ENCODE measurements at places on chromosomes 5 and 9. TPM values are rescaled to one million over a fixed set of nuclear protein-coding genes. Genes with fewer than 3 reads are reported as not detected.

- H3K4me3 ChIP-seq, result no peak overlapping the region
- no peaks in the 10 kb centered on the region for H3K4me1 ChIP-seq
- DNase-seq, result peak; percentile 28
- peaks cover 65% of the 10 kb centered on the region for H3K27me3 ChIP-seq
- no peak overlapping the region for H3K27ac ChIP-seq
- no peaks in the 10 kb centered on the region for H3K36me3 ChIP-seq
Observed at GRCh38 chr9:126117631-126118030, 209.0 kb upstream of the MVB12B start.

DNA sequence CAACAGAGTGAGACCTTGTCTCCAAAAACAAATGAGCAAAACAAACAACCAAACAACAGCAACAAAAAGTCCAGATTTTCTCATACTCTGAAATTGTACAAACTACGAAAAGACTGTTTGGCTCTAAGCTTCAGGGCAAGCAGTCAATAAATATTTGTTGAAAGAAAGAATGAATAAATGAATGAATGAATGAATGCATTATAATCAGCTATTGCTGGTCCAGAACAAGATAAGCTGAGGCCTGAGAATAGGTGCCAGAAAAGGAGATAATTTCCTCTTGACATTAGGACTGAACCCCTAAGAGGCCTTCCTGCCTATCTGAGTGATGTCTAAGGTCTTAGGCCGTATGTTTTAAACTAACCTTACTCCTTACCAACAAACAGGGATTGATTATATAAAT is 99.2 kb upstream of the IL6ST start:
- H3K4me1 ChIP-seq, result peaks cover 14% of the 10 kb centered on the region
- H3K4me3 ChIP-seq, result no peak overlapping the region
- no peak overlapping the region for H3K27ac ChIP-seq
- no peak for DNase-seq
- no peaks in the 10 kb centered on the region for H3K27me3 ChIP-seq
- H3K36me3 ChIP-seq, result peaks cover 1% of the 10 kb centered on the region

DNA sequence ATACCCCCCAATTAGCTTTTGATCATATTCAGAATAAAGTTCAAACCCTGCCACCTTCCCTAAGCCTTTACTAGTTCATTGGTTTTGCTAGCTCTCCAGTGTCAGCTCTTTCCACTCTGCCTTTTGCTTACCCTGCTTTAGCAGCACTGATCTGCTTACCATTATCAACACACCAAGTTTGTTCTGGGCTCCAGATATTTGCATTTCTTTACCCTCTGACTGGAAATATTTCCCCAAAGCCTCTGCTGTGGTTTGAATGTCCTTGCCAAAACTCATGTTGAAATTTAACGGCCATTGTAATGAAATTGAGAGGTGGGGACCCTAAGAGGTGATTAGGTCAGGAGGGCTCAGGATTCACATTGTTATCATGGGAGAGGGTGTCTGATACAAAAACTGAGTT is 99.5 kb downstream of the GCNT1 start:
- no peaks in the 10 kb centered on the region for H3K36me3 ChIP-seq
- no peak overlapping the region for H3K4me3 ChIP-seq
- DNase-seq, result no peak
- H3K4me1 ChIP-seq, result peaks cover 41% of the 10 kb centered on the region

DNA sequence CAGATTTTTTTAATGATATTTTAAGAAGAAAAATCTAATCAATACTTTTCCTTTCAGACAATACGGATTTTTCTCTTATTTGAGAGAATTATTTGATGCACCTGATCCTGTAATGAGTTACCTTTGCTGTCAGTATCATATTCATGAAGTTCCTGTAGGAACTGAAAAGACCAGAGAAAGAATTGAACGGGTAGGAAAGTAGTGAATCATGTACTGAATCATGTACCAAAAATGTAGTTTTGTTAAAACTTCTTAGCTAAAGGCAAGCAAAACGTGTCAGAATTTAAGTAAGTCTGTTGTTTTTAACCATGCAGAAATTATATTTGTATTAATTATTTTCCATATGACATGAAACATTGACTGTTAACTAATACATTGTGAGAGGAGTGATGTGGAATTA is 56.6 kb downstream of the SMC5 start:
- H3K27ac ChIP-seq, result no peak overlapping the region
- peaks cover 41% of the 10 kb centered on the region for H3K36me3 ChIP-seq
- no peaks in the 10 kb centered on the region for H3K4me1 ChIP-seq
- DNase-seq, result no peak

- H3K4me3 ChIP-seq, result no peak overlapping the region
- no peaks in the 10 kb centered on the region for H3K27me3 ChIP-seq
- peaks cover 29% of the 10 kb centered on the region for H3K4me1 ChIP-seq
- H3K27ac ChIP-seq, result no peak overlapping the region
- H3K36me3 ChIP-seq, result peaks cover 2% of the 10 kb centered on the region
Observed at GRCh38 chr9:3498691-3499090, 27.1 kb downstream of the RFX3 start.

GRCh38 chr9:96350866-96351265 is 32.6 kb downstream of the SLC35D2 start:
- H3K4me1 ChIP-seq, result no peaks in the 10 kb centered on the region
- no peak overlapping the region for H3K4me3 ChIP-seq
- H3K36me3 ChIP-seq, result peaks cover 25% of the 10 kb centered on the region
- no peak for DNase-seq
- no peaks in the 10 kb centered on the region for H3K27me3 ChIP-seq

DNA sequence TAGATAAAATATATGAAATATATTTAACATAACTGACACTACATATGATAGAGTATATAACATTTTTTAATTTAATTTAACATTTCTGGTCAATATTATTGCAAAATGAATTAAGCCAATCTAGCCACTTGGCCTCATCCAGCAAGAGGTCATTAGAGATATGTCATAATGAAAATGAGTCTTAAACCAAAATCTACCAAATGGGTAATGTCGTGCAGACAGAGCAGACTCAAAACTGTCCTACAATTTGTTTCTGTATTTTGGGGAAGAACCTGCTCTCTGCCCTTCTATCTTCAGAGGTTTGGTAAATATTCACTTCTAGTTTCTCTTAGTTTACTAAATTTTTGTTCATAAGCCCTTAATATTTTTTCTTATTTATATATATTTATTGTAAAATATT is 61.4 kb downstream of the ARHGEF28 start:
- no peak overlapping the region for H3K27ac ChIP-seq
- H3K27me3 ChIP-seq, result peaks cover 3% of the 10 kb centered on the region
- no peaks in the 10 kb centered on the region for H3K36me3 ChIP-seq
- no peak for DNase-seq

- H3K27me3 ChIP-seq, result no peaks in the 10 kb centered on the region
- H3K36me3 ChIP-seq, result peaks cover 50% of the 10 kb centered on the region
- peaks cover 29% of the 10 kb centered on the region for H3K4me1 ChIP-seq
- H3K27ac ChIP-seq, result no peak overlapping the region
Observed at GRCh38 chr9:2083479-2083878, 68.3 kb downstream of the SMARCA2 start.

- peaks cover 3% of the 10 kb centered on the region for H3K4me1 ChIP-seq
- H3K36me3 ChIP-seq, result no peaks in the 10 kb centered on the region
- no peak overlapping the region for H3K4me3 ChIP-seq
- H3K27ac ChIP-seq, result no peak overlapping the region
Observed at GRCh38 chr5:133277744-133278143, 225.9 kb downstream of the HSPA4 start.

DNA sequence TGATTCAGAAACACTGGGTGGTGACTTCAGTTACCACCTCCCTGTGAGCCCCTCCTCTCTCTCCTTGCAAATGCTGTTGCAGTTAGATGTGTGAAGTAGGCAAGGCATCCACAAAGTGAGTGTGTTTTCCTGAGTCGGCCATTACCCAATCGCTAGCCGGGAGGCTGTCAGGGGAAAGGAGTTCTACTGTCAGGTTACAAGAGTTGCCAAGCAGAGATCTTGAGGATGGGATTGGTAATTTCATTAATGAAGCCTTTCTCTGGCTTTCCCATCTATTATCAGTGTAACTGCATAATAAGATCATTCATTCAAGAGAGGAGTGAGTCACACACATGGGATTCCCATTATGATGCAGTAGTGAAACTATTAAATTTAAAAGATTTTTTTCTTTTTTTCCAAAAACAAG is 106.9 kb downstream of the GLDC start:
- no peaks in the 10 kb centered on the region for H3K27me3 ChIP-seq
- H3K4me1 ChIP-seq, result no peaks in the 10 kb centered on the region
- DNase-seq, result no peak
- H3K27ac ChIP-seq, result no peak overlapping the region
- no peaks in the 10 kb centered on the region for H3K36me3 ChIP-seq
- no peak overlapping the region for H3K4me3 ChIP-seq

HACD4 gene
- total RNA-seq, result 3.0 TPM

EPB41L4B gene
- 5.2 TPM for total RNA-seq

Data from mesothelial cell of epicardium (in vitro differentiated cells).